SJSA1 (cell line): ENCODE measurements at places on chromosomes 2 and 18. TPM values are rescaled to one million over a fixed set of nuclear protein-coding genes. Genes with fewer than 3 reads are reported as not detected.

Gene ACADL
- total RNA-seq: not detected in 2 replicates

Gene SPP2
- not detected in 2 replicates for total RNA-seq

DNA sequence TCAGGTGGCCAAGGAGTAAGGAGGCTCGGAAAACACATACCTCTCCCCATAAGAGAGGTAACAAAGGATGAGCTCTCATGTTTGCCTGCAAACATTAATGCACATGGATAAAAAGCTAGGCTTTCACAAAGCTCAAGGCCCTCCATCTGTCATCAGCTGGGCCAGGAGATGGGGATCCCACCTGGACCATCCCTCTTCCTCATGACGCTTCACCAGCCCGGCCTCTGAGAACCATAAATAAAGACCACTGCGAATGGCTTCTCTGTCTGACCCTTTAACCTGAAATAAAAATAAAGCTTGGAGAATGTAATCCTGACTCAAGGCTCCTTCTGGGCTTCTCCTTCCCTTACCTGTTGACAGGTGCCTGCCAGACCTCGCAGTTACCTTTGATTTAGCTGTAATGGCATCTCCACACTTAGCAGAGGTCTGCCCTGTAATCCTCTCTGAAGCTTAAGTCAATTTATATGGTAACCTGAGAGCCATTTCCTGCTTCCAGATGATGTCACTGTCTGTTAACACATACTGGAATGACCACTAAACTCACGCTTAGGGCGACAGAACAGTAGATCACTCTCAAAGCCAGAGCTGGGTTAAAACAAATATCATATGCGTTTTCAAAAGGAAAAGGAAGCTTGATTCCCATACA, 29.3 kb upstream of the FOXI3 start:
- H3K36me3 ChIP-seq: no peaks in the 10 kb centered on the region
- H3K4me3 ChIP-seq: no peak overlapping the region
- no peaks in the 10 kb centered on the region for H3K27me3 ChIP-seq
- DNase-seq: no peak
- no peaks in the 10 kb centered on the region for H3K4me1 ChIP-seq

DNA sequence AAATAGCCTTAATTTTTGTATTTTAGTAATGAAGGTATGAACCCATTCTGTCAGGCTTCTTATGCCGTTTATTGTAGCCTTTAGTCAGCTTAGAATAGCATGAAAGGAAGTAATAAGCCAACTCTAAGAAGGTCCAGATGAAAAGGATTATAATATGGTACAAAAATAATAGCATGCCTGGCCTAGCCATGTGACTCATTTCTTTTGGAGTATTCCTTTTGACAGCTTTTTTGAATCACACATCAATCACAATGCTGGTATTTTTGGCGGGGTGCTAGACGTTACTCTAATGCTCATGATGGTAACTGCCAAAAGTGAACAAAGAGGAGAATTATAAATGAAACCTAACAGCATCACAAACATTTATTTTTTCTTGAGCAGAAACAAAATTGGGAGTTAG, 19.9 kb downstream of the FMNL2 start:
- no peak overlapping the region for H3K4me3 ChIP-seq
- DNase-seq: no peak
- no peak overlapping the region for H3K27ac ChIP-seq

Gene ITSN2
- total RNA-seq: 17.7 and 30.7 TPM in 2 replicates

Gene RESP18
- total RNA-seq: not detected in 2 replicates

Gene CXCR2
- total RNA-seq: not detected in 2 replicates

GRCh38 chr18:11258039-11258610, 108.8 kb upstream of the PIEZO2 start:
- H3K36me3 ChIP-seq: no peaks in the 10 kb centered on the region
- H3K27me3 ChIP-seq: no peaks in the 10 kb centered on the region
- no peak overlapping the region for H3K4me3 ChIP-seq
- no peak for DNase-seq

GRCh38 chr2:150526006-150526405, 38.5 kb upstream of the RND3 start:
- no peaks in the 10 kb centered on the region for H3K36me3 ChIP-seq
- H3K27ac ChIP-seq: peak overlapping the region; percentile 93
- no peak for DNase-seq

GRCh38 chr2:66189553-66189952, 245.4 kb upstream of the MEIS1 start:
- H3K4me3 ChIP-seq: no peak overlapping the region
- no peaks in the 10 kb centered on the region for H3K27me3 ChIP-seq
- DNase-seq: no peak

Gene RAX
- total RNA-seq: not detected in 2 replicates

- no peaks in the 10 kb centered on the region for H3K4me1 ChIP-seq
- H3K27me3 ChIP-seq: no peaks in the 10 kb centered on the region
- no peak overlapping the region for H3K4me3 ChIP-seq
- H3K27ac ChIP-seq: no peak overlapping the region
Observed at GRCh38 chr18:26071725-26072124, 18.7 kb downstream of the SS18 start.

DNA sequence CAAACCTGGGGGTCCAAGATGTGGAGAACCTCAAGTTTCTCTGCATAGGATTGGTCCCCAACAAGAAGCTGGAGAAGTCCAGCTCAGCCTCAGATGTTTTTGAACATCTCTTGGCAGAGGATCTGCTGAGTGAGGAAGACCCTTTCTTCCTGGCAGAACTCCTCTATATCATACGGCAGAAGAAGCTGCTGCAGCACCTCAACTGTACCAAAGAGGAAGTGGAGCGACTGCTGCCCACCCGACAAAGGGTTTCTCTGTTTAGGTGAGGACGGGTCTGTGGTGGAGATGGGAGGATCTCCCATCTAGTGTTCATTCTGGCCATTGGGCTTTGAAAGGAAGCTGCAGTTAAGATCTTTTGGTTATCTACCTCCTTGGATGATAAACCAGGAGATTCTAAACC, 2.9 kb downstream of the CASP10 start:
- H3K4me1 ChIP-seq: peaks cover 8% of the 10 kb centered on the region
- H3K4me3 ChIP-seq: no peak overlapping the region
- no peaks in the 10 kb centered on the region; the same call in 1 of the 2 replicates for H3K27me3 ChIP-seq
- H3K27ac ChIP-seq: no peak overlapping the region
- DNase-seq: no peak

- H3K27me3 ChIP-seq: no peaks in the 10 kb centered on the region
- peak overlapping the region; percentile 7; the same call in 1 of the 2 replicates for H3K27ac ChIP-seq
- DNase-seq: no peak
- no peak overlapping the region for H3K4me3 ChIP-seq
- H3K36me3 ChIP-seq: no peaks in the 10 kb centered on the region
Observed at GRCh38 chr2:166404831-166405568, 29.3 kb upstream of the SCN9A start.

Gene ABCG8
- not detected in 2 replicates for total RNA-seq

DNA sequence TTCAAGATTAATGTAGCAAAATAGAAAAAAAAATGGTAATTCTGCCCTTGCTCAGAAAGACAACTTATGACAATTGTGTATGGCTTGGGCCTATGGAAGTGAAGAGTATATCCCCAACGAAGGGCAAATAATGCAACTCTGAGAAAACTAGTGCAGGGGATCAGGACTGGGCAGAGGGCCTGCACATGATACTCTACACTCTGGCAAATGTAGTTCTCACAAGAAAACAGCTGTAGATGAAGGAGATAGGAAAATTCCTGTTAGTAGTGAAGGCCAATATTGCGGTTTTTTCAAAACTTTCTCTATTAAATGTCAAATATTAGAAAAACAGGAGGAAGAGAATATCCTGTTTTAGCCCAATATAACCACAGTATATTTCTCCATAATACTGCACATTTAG, 77.8 kb downstream of the SCN9A start:
- DNase-seq: no peak
- no peaks in the 10 kb centered on the region for H3K27me3 ChIP-seq
- peaks cover 4% of the 10 kb centered on the region; the same call in 1 of the 2 replicates for H3K36me3 ChIP-seq
- no peak overlapping the region for H3K4me3 ChIP-seq
- H3K27ac ChIP-seq: no peak overlapping the region
- peaks cover 15% of the 10 kb centered on the region for H3K4me1 ChIP-seq

DNA sequence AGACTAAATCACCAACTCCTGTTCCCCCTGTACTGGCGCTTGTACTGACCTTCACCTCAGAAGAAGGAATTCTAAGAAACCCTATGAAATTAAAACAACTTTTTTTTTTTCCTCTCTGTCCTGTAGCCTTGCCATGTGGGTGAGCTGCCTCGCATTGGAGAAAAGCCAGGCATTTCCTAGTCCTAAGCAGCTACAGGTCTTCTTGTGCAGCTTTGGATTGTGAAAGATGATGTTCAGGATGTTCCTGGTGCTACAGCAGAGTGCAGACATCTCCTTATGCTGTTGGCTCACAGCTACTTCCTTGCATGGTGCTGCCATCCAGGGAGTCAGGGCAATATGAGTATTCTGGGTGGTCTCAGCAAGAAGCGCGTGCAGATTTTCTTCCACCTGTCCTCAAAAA, 11.9 kb downstream of the PIK3C3 start:
- H3K27ac ChIP-seq: no peak overlapping the region
- H3K27me3 ChIP-seq: no peaks in the 10 kb centered on the region
- DNase-seq: no peak
- no peaks in the 10 kb centered on the region for H3K4me1 ChIP-seq
